C1 segment of cervical spinal cord (tissue), 14 donors: ENCODE measurements at places on chromosomes 5 and 9.

DNA sequence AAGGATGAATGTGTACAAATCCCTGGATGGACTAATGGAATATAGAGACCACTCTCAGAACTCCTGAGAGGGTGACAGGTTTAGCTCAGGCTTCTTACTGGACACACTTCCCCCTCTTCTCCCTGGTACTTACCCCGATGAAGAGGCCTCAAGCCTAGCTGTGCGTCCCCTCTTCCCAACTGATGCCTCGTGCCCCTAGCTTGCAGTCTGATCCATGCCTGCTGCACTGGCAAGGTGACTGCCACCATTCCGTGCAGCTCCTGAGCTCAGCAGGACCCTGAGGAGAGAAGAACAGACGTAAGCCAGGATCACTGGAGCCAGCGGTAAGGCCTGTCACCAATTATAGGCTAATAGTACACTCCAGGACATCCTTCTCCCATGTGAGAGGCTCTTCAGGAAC is 5.5 kb upstream of the STOML2 start:
- no peak for DNase-seq

GRCh38 chr9:71675105-71675856 is 93.0 kb downstream of the CEMIP2 start:
- DNase-seq = no peak

- DNase-seq = no peak
Measured at GRCh38 chr5:67490543-67491321, 294.1 kb upstream of the CD180 start.

- no peak for DNase-seq
Measured at GRCh38 chr5:139486201-139486600, 3.6 kb upstream of the STING1 start.

DNA sequence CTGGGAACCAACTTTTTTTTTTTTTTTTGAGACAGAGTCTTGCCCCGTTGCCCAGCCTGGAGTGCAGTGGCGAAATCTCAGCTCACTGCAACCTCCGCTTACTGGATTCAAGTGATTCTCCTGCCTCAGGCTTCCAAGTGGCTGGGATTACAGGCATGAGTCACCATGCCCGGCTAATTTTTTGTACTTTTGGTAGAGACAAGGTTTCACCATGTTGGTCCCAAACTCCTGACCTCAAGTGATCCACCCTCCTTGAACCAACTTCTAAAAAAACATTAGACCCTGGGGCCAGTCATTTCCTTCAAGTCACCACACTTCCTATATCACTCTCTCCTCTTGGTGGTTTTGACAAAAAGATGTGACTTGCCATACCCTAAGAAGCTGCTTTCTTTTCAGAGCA is 10.9 kb upstream of the SHROOM1 start:
- DNase-seq = no peak

- DNase-seq = no peak
Measured at GRCh38 chr9:7273575-7273974, 515.8 kb downstream of the KDM4C start.

- DNase-seq = no peak
Measured at GRCh38 chr5:58381566-58381965, 78.3 kb downstream of the PLK2 start.

- no peak for DNase-seq
Measured at GRCh38 chr5:111738118-111738517, 18.9 kb downstream of the NREP start.

DNA sequence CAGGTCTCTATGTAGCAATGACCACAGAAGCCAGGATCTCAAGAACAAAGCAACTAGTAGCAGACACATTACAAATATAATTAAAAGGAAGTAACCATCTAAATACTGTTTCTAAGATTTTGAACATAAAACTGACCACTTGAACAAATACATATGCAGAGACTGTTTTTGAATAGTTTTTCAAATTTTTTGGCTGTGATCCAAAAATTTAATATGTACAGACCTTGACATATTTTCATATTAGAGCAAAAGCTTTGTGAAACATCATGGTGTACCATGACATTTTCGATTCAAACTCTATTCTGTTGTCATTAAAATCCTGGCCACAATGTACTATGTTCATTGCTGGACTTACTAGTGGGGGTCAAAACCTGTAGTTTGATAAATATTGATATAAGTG is 126.5 kb downstream of the NUDT12 start:
- DNase-seq = no peak

DNA sequence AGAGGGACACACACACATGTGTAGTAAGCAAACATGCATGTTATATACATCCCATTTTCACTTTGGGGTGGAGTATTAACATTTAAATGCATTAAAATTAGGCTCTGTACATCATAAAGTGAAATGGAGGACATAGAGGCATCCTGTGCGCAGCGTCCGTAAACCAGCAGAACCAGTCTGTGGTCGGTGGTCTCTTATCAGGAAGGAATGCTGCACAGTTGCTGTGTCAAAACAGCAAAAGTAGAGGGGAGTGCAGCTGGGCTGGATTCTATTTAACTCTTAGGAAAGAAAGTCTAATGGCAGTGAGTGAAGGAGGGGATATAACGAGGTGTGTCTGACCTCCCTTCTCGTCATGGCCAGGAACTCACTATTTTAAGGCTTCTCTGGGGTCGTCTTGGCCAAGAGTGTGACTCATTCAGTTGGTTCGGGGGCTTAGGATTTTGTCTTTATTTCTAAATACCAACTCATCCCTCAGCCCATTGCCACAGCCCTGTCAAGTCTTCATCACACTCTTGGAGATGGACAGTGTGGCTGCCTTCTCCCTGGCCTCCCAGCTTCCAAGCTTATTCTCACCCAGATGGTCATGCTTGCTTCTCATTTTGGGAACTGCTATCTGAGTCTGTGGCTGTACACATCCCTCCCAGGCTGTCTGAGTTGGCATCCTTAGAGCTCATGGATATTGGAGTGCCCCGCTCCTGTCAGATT is 20.1 kb upstream of the CXCL14 start:
- DNase-seq = no peak

DNA sequence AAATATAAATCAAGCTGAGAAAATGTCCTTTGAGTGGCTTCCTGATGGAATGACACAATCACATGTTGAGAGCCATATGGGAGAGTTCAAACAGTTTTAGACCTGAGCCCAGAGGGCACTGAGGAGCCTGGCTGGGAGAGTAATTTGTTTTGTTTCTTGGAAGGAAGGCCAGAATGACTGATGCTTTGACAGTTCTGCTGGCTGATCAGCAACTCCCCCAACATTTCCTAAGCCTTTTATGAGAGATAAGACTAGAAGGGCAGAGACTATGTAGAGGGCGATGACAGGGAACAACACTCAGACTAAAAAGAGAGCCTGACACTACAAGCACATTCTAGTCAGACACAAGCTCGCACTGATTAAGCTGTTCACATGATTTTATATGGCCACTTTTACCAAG is 169.2 kb downstream of the COX7C start:
- no peak for DNase-seq

GRCh38 chr9:72577212-72577753 is 55.9 kb downstream of the TMC1 start:
- DNase-seq = no peak

DNA sequence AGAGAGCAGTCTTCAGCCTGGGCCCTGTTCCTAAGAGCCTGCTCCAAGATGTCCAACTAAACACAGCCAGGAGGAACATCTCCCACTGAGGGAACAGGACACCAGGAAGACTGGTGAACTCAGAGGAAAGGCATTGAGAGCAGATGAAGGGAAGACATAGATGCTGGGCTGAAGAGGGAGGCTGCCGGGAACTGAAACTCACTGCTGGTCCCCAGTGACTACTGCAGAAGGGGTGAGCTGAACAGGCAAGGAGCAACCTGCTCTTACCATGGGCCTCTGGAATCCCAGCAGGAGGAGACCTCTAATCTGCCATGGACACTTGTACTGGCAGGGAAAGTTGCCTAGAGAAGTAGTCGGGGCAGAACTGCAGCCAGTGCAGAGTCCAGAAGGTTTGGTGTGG is 95.7 kb downstream of the TRPM3 start:
- no peak for DNase-seq

DNA sequence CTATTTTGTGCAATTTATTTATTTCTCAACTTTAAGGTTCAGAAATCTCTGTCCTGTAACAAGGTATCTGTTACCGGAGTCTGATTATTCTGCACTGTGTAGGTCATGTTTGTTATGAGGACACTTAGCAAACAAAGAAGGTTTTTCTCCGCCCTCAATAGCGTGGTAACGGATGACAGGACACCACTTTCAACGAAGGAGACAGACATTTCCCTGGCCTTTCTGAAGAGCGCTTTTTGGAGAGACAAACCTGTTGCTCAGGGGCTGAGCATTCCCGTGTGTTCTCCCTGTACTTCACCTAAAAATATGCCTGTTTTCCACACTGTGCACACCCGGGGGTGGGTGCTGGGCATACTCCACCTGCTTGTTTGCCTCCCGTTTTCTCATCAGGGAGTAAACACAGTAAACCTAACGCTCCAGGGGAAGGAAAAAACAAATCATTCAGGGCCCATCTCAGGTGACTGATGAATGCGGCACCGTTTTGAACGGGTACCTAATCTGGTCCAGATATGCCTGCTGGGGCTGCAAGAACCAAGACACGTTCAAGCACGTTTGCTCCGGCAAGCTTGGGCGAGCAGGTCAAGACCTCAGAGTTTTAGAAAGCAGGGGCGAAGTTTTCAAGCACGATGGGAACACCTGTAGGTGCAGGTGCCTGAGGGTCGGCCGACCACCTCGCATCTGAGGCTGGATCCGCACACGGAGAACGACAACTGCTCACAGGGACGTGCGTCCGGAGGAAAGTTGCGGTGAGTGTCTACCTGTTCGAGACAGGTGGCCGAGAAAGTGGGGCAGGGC is 859 bp downstream of the RETREG1 start:
- DNase-seq = no peak

DNA sequence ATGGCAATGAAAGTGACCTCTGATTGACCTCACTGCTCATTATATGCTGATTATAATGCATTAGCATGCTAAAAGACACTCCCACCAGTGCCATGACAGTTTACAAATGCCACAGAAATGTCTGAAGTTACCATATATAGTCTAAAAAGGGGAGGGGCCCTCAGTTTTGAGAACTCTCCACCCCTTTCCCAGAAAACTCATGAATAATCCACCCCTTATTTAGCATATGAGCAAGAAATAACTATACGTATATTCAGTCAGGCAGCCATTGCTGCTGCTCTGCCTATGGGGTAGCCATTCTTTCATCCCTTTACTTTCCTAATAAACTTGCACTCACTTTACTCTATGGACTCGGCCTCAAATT is 163.1 kb downstream of the ESM1 start:
- no peak for DNase-seq

- no peak for DNase-seq
Measured at GRCh38 chr9:119709431-119709830, 340.2 kb upstream of the BRINP1 start.

DNA sequence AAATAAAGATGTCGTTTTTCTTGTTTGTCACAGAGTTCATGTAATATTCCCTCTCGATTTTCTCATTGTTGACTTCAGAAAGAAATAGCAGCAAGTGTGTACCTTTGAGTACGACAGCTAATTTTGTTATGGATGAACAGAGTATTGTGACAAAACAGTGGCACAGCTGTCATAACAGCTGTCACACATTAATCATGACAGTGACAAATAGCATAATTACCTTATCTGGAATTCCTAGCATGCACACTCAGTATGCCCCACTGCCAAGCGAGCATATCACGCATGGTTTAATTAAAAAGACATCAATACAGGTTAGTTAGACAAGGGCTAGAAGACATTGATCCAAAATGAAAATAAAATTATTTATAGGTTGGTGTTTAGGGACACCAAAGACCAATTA is 375.1 kb downstream of the SPATA31D1 start:
- DNase-seq = no peak

- DNase-seq = no peak
Measured at GRCh38 chr9:124419832-124420489, 4.7 kb upstream of the PSMB7 start.

DNA sequence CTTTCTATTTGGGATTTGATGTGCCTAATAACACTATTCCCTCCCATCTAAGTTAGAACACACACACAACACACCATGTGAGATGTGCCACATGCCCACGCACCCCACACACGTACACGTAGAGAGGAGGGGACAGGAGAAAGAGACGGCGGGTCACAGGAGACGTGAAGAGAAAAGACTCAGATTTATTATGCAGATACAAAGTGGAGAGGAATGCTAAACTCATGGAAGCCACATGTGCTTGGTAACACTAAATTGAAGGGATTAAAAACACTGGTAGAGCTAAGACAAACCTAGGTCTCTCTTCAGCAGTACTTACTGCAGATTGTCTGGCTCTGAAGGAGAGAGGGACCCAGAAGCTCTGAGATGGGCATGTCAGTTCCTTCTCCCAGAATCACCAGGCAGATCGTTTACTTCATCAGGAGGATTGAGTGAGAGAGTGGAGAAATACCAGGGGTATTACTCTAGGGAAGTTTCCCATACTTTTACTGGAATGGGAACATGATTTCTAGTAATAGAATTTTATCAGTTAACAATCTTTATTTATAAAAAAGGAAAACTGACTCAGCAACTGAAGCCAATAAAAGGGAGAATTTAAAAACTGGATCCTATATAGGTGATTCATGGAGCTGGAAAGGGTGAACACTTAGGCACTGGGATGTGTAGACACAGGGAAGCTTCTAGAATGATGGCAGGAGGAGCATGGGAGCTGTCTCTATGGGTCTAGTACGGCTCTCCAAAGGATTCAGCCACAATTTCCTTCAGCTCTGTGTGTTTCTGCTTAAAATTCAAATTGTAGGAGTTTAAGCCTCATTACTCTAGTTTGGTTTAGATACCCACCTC is 139.4 kb downstream of the MACIR start:
- DNase-seq = no peak

GRCh38 chr5:154524181-154524580 is 46.2 kb upstream of the HAND1 start:
- no peak for DNase-seq

- no peak for DNase-seq
Measured at GRCh38 chr5:67679184-67679841, 482.7 kb upstream of the CD180 start.

DNA sequence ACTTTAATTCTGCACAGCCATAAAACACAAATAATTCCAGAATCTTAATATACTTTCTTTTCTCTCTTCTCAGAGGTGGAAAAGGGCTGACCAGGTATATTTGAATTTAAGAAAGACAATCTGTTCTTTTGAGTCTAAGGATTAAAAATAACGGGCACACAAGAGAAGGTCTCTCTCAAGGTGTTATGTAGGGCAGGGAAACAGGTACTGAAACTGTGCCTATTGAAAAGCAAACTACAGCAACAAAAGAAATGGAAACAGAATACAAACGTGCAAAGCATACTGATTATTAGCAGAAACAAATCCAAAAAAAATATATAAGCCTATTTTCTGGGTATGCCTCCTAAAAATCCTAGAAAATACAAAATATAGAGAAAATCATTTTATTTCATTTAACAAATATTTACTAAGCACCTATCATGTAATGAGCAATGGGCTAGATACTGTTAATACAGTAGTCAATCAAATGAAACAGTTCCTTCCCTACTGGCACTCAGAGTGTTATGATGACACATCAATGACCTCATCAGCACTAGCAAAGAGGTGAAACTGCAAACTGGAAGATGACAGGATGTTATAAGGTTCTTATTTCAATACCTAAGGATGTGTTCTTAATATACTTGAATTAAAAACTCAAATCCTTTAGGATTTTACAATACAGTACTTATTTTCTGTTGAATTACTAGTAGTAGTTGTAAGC is 87.7 kb downstream of the AUH start:
- no peak for DNase-seq

- DNase-seq = no peak
Measured at GRCh38 chr5:172077664-172078425, 71.4 kb upstream of the FBXW11 start.
